K562 (cell line): ENCODE measurements at places on chromosomes 5 and 9. TPM values are rescaled to one million over a fixed set of nuclear protein-coding genes. Genes with fewer than 3 reads are reported as not detected.

CTXN3 gene
- total RNA-seq: not detected in 2 replicates

DNA sequence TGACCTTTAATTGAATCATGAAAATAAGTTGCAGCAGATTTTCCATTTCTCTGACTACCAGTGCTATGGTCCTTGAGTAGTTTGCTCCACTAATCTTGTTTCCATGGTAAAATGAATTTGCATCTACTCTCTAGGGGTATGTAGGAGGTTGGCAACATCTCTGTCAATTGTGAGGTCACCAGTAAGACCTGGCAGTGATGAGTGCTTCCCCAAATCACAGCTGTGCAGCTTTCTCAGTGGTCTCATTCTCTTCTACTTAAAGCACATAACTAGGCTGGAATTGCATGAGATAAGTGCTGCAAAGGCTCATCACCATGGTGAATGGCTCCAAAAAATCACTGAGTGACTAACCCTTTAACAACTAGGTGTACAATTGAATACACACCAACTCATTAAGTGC is 36.3 kb downstream of the ADAMTS19 start:
- no peak for DNase-seq

DNA sequence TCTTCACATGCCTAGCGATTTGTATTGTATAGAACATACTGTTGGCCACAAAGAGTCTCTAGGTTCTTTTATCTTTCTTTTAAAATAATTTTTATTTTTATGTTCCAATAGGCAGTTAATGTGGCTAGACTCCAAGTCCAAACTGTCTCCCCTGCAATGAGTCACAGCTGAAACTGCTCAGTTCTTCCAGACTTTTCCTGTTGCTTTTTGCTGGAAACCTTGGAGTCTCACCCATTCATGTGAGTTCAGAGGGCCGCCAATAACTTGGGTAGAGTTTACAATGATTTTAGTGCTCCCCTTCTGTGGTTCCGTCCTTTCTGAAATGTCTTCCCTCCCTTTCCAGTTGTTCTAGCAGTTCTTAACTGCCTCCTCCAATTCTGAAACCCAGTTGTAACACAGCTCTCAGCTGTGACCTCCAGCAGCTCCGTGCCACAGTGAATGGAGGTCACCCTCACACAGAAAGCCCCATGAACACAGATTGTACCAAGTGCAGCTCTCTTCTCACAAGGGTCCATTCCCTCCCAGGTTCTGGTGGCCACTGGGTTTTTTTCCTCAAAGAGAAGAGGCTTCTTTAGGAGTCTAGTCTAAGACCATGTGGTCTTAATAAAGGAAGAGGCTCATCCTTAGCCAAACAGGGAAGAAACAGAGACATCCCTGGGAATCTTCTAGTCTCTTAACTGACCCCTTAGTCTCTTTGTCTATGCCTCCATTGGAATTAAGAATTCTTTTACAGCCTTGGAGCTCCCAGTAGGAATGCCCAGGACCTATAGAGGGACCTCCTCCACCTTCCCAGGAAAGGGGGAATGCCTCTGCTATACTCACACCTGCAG is 198.5 kb downstream of the SPOCK1 start:
- no peak for DNase-seq

PRSS3 gene
- total RNA-seq: 0.42 and 1.3 TPM in 2 replicates

DNA sequence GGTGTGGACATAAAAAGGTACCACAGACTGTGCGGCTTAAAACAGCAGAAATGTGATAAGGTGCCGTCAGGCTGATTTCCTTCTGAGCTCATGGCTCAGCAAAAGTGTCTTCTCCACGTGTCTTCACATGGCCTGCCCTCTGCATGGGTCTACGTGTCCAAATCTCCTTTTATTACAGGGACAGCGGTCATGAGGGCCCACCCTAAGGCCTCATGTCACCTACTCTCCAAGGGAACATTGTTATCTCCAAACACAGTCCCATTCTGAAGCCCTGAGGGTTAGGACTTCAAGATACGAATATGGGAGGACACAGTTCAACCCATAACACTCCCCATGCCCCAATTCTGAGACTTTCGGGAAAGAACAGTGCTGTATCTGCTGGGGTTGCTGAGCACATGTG is 35.2 kb downstream of the COL23A1 start:
- DNase-seq: peak; percentile 33

DNA sequence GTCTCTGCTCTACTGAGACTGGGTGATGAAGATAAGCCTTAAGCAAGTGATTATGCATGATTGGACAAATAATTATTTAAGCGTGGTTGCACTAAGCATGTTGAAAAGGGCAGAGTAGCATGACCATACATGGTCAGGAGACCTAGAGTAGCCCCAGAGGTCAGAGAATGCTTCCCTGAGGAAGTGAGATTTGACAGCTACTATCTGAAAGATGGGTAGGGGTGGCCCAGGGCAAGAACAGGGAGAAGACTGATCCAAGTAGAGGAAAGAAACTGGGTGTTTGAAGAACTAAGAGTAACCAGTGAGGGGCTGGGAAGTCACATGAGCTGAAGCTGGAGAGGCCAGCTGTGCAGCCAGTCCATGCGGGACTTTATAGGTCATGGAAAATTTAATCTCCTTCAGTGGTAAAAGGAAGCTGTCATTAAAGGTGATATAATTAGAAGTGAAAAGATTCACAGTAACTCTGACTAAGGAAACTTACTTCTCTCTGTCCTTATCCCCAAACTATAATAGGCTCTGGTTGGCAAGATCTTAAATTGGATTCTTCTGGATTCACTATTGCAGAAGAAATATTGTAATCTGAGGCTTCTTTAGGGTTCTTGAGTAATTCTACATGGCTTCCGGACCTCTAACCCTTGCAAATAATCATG is 35.2 kb downstream of the YIPF5 start:
- DNase-seq: no peak
